ENCODE measurements at places on chromosomes 1 and 21.

DNA sequence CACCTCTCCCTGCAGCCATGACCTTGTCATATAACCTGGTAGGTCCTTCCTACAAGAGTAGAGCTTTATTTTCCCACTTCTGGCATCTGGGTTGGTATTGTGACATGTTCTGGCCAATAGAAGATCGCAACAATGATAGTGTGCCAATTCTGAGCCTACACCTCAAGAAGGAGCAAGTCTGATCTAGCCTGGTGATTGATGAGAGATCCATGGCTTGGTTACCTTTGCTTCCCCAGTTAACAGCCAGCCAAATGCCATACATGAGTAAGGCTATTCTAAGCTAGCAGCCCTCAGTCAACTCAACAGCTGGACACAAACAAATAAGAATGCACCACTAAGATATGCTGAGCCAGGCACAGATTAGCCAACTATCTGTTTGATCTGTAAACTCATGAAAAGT lies 226.7 kb downstream of the LMO4 start:
- DNase-seq, result no peak

GRCh38 chr21:37748351-37748750 lies 167.9 kb downstream of the KCNJ6 start:
- no peak for DNase-seq

- no peak for DNase-seq
Measured at GRCh38 chr1:156527584-156527983, 27.0 kb upstream of the MEF2D start.

GRCh38 chr1:9331558-9332346 lies 39.1 kb downstream of the SPSB1 start:
- no peak for DNase-seq

GRCh38 chr21:41861987-41862386 lies 17.2 kb downstream of the PRDM15 start:
- no peak for DNase-seq

DNA sequence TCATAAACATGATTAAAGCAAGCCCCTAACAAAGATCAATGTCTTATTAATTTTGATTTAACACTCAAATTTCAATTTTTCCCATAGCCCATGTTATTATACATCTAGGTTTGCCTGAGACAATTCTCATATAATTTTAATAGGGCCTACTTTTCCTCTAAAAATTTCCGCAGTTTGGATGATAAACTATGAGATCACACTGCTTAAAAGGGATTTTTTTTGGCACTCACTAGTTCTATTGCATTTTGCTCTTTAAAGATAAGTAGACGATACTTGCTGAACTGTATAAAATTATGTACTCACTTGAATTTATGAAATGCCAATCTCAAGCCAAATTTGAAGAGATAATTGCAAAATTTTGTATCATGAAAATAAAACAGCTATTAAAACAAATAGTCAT lies 480.4 kb upstream of the ZRANB2 start:
- DNase-seq, result no peak

GRCh38 chr1:177960939-177961622 lies 8.8 kb downstream of the SEC16B start:
- DNase-seq, result no peak

- peak; percentile 92 for DNase-seq
Measured at GRCh38 chr1:169485431-169486280, at the start of gene SLC19A2. TSS of gene SLC19A2 (minus strand) at chr1:169485944. CDS start at chr1:169485766, 178 bp downstream.

GRCh38 chr1:181113059-181113641 lies 24.6 kb downstream of the IER5 start:
- DNase-seq, result no peak

DNA sequence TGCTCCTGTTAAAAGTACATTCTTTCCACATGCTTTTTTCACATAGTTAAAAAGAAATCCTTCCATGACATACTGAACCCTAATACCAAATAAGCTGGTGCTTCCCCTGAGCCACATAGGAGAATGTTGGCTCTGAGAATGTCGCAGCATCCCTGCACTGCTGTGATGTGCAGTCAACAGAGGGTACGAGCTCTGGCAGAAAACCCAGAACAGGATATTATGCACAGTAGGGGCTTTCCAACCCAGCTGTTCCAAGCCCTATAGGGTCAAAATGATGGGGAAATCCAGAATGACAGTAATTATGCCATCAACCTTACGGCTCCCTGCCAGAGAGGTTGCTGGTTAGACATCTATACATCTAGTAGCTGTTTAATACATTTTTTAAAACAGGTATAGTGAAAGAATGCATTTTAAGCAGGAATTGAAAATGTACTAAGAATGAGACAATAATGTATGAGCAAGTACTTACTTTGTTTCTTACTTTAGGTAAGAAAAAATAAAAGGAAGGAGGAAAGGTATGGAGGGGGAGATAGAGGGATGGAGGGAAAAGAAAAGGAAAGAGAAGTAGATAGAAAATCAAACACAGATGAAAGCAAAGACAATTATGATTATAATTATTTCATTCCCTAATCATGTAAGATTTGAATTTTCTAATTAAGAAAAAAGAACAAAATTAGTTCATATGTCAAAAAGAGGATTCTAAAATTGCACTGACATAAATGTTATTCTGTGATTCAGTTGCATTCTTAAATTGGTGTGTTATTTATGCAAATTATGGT lies 126.0 kb downstream of the NR5A2 start:
- DNase-seq, result peak; percentile 10

GRCh38 chr1:100866041-100866900 lies 28.4 kb downstream of the EXTL2 start:
- no peak for DNase-seq

GRCh38 chr1:146051452-146051851 lies 29.9 kb upstream of the HJV start:
- no peak for DNase-seq

DNA sequence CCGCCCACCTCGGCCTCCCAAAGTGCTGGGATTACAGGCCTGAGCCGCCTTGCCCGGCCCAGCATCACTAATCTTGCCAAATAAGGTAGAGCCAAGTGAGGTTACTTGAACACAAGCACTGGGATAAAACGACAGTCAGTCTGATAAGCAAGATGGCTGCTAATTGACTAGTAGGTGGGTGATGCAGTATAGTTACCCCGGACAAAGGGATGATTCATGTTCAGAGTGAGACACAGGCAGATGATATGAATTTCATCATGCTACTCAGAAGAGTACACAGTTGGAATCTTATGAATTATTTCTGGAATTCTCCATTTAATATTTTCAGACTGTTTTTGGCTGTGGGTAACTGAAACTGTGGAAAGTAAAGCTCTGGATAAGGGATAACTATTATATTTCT lies 178.4 kb downstream of the USP25 start:
- no peak for DNase-seq

GRCh38 chr21:41195311-41195710 lies 27.4 kb downstream of the BACE2 start:
- DNase-seq, result no peak

DNA sequence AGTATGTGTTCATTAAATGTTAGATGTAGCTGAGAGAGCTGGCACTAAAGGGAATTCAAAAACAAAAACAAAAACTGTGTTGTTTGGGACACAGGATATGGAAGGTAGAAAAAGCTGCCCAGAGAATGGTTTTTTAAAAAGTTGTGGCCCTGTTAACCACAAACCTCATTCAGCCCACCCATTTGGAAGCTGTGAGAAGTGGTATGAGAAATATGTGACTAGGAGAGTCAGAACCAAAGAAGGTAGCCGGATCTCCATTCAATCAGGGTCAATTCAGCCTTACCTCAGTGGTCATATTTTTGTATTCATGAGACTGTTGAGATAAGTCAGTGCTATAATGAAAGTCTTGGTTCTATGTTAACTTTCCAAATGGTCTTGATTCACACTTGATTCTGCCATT lies 29.8 kb upstream of the CACYBP start:
- no peak for DNase-seq

DNA sequence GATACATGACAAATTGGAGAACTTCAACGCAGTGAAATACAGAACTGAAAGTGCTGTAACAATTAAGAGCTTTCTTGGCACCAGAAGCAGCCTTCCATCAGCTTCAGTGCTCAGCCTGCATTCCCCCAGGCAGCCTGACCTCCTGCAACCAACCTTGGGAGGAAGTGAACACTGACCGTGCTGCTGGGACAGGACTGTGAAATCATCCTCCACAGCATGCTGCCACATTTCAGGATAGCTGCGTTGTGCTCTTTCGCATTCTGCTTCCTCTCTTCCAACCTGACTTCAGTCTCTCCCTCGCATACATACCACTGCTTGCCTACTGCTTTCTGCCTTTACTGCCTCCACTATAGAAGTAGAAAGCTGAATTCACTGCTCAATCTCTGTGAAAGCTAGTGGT lies 388.6 kb downstream of the RWDD3 start:
- DNase-seq, result no peak

DNA sequence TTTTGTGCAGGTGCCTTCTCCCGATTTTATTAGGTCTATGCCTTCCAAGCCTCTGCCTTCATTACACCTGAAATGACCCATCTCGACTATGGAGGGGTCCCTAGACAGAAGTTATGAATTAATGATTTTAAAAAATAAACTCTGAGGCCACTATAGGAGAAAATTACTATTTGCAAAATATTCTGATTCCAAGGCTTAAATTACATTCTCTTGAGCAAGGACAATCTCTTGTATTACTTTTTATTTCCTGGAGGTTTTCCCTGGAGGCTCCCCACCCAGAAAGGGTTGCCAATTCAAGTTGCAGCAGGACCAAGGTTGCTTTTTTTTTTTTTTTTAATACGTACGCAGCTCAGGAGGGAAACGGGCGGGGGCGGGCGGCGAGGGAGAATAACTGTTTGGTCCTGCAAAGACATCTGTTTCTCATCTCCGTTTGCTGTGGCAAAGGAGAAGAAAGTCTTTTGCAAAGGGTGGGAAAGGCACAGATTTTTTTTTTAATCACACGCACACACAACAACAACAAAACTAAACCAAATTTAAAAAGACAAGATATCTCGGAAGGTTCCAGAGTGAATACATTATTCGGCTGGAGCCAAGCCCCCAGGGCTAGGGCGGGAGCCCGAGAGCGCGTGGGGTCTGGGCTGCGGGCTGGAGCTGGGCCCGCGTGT lies 618 bp upstream of the SERTAD4 start:
- no peak for DNase-seq

- no peak for DNase-seq
Measured at GRCh38 chr1:175413367-175413766, 220.8 kb upstream of the KIAA0040 start.

DNA sequence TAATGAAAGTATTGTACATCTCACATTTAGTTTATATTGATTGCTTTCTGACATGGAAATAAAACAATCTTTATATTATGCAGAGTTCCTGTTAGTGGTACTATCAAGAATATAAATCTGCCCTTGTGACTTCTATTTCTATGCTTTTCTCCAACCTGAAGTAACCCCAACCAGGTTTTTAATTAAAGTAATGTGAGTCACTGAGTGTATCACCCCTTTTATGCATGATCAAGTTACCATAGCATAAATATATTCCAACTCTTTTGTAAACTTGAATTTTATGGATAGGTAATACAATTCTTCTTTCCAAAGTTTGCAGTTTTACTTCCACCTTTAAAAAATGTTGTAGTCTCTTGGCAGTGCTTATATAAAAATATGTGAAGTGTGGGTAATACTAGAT lies 532.3 kb downstream of the USP25 start:
- no peak for DNase-seq

GRCh38 chr1:78104322-78104721 lies 58.6 kb downstream of the GIPC2 start:
- no peak for DNase-seq

- no peak for DNase-seq
Measured at GRCh38 chr21:30345014-30345413, 3.4 kb downstream of the KRTAP23-1 start.

DNA sequence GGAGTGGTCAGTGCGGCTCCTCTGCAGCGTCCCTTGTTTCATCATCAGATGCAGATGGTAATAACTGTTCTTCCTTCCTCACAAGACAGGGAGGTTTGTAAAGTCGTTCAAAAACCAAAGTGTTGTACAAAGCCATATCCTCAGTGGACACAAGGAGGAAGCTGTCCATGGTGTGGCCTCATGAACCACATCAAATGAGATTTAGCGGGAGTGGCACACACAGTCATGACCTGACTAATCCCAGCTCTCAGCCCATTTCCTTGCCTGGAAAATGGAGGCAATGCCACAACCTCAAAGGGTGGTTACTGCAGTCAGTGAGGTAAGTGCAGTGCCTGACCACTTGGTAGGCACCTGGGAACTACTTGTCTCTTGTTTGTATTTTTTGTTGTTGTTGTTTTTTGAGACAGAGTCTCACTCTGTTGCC lies 13.4 kb downstream of the ENTREP3 start:
- DNase-seq, result no peak

GRCh38 chr1:109040989-109041620 lies 797 bp downstream of the WDR47 start:
- peak; percentile 16 for DNase-seq

DNA sequence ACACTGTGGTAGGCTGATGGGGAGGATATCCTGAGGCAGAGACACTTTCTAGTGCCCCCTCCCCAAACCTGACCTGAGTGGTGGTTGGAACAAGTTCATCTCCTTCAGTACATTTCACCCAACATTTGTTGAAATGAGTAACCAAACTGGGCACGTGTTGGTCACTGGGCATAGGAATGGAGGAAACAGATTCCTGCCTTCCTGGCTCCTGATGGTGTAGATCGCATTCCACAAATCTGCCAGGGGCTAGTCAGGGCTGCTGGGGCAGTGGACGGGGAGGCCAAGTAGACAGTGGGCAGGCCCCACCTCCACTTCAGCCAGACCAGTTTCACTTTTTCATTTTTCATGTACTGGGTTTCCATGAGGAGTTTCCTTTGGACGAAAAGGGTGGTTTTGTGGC lies 16.5 kb upstream of the ALX3 start:
- DNase-seq, result no peak

GRCh38 chr21:14690886-14691285 lies 144.8 kb upstream of the SAMSN1 start:
- DNase-seq, result no peak

DNA sequence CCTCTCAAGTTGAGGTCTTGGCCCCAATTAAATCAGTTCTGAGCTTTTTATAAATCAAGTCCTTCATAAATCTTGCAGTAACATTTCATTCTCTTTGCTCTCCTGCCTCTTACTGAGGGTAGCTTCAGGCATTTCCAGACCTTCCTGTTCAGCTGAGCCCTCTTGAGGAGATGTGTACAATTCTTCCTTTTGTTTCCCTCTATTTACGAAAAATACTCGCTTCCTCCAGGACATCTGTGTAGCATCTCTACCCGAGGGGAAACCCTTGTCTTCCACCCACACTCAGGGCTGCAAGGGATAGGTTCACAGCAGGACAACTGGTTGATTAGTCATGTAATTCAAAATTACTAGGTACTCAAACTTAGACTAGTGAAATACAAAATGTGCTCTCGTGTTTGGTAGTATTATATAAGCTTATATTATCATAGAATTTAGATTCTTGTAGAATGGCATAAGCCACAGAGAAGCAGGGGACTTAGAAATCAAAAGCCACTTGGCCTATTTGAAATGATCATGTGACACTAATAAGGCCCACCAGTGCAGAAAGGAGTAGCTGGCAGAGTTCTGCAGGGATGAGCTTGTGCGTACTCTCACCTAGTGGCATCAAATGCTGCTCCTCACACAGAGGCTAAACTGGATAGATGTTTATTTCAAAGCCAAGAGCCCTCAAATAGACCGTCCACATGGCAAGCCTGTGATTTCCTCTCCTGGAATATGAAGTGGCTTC lies 126.7 kb downstream of the GDAP2 start:
- DNase-seq, result no peak

- DNase-seq, result no peak
Measured at GRCh38 chr1:236391008-236391407, 3.1 kb upstream of the EDARADD start.

Measured in activated gamma-delta T cell treated with Interleukin-2 at 50 U/mL for 16 hours (primary cell).